ENCODE measurements at places on chromosomes 13 and 19.

- no peak for DNase-seq
Observed at GRCh38 chr19:33389421-33390100, 16.1 kb downstream of the CEBPG start.

DNA sequence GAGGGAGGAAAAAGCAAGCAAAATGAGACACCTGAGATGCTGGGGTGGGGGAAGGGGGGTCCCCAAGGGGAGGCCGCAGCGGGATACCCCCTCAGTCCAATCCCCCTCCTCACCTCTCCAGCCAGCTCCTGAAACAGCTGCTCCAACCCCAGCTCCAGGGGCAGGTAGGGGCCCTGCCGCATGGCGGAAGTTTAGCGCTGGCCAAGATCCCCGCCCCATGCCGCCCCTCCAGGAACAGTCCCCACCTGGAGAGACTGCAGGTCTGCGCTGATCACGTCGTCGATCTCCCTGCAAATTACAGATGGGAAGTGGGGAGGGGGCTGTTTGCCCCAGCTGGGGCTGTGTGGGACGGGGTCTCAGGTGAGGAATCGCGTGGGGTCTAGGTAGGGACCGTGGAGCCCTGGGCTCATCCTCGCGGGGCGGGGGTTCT, 9.0 kb downstream of the CAPN12 start:
- DNase-seq = no peak

GRCh38 chr13:45473627-45474026, 8.9 kb downstream of the COG3 start:
- peak; percentile 18 for DNase-seq

DNA sequence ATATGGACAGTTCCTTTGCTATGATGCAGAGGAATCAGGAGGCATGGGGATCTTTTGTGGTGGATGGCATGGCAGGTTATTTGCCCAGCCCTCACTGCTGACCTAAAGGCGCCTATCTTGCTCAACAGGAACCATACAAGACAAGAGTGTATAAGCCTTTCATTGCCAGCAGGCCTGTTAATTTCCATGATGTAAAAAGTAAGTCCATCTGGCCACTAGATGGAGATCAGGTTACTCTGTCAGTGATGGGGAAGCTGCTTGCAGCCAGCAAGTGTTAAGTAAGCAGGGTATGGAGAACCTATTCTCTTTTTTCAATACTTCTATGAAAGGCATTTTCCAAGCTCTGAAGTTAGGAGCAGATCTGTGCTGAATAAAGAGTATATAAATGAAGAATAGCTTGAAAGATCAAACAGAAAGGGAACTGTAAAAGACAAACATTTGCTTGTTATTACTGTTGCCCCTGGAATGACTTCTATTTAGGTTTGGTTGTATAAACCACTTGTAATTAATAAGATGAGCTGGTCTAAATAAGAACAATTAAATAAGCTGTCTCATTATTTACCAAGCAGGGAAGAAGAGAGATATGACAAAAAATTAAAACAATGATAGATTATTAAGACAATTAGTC, 210.9 kb downstream of the RGCC start:
- DNase-seq = peak; percentile 19

- no peak for DNase-seq
Observed at GRCh38 chr13:26495750-26496149, 61.7 kb upstream of the WASF3 start.

GRCh38 chr13:75660694-75661093, 24.6 kb downstream of the LMO7 start:
- DNase-seq = no peak

DNA sequence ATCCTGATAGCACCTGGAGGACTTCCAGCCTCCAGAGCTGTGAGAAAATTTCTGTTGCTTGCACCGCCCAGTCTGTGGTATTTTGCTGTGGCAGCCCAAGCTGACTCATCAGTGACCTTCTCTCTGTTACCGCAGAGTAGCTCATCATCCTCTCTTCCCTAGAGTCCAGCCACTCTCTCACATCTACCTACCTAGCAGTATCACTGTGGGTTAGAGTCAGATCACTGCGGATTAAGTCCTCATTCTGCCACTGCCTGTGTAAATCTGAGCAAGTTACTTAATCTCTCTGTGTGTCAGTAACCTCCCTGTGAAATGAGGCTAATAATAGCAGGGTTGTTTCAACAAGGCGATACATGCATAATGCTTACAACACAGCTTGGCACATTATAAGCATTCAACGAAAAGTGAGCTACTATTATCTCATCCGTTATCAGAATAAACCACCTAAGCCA, 40.3 kb upstream of the USPL1 start:
- DNase-seq = peak; percentile 41

GRCh38 chr19:40220674-40221073, 2.5 kb upstream of the TTC9B start:
- no peak for DNase-seq

DNA sequence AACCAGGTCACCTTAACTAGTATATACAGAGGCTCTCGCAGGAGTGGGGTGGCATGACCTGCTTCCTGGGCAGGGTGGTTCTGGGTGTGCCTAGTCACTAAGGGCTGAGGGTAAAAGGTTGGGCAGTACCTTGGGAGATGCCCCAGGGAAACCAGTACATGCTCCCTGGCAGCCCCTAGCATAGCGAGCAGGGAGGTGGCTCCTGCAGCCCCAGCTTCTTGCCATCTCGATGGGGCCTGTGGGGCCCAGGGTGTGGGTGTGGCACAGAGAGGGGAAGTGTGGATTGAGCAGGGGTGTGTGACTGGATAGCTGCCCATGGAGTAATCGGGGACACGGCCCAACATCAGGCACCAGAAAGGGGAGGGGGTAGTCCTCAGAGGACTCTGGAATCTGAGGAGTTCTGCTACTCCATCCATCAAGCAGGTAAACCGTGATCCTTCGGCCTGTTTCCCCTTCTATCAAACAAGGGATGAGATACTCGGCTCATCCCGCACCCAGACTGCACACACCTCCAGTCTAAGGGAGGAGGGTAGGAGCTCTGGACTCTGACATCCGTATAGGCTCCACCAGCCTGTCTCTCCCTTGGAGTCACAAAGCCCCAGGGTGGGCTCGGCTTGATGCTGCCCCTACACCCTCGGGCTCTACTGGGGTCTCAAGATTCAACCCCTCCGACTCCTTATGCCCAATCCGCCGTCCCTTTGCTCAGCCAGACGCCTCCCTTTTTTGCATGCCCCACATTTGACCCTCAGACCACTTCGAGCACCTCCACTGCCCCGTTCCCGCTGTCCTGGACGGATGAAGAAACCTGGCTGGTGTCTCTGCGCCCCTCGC, 1.1 kb downstream of the ZBTB45 start:
- DNase-seq = no peak

- no peak for DNase-seq
Observed at GRCh38 chr13:74201530-74201929, 67.3 kb upstream of the KLF12 start.

GRCh38 chr13:72295153-72295552, 428.1 kb upstream of the DACH1 start:
- DNase-seq = no peak

GRCh38 chr19:15935167-15935702, 906 bp upstream of the CYP4F11 start:
- DNase-seq = no peak

DNA sequence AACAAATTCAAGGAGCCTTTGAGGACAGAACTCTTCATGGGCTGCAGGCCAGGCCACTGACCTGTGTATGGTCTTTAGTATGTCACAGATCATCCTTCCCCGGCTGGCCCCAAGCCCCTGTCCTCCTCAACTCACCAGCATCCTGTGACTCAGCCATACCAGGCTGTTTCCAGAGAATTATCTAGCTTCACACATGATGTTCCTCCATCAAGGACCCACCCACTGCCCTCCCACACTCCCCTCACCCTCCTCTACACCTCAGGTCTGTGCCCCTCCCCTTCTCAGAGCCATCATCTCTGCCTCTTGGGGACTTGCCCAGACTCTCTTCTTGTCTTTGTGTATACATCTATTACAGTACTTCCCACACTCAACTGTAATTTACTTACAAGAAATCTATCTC, 14.7 kb downstream of the DCT start:
- DNase-seq = peak; percentile 30

- DNase-seq = no peak
Observed at GRCh38 chr19:55096061-55096701, 20.5 kb downstream of the EPS8L1 start.

DNA sequence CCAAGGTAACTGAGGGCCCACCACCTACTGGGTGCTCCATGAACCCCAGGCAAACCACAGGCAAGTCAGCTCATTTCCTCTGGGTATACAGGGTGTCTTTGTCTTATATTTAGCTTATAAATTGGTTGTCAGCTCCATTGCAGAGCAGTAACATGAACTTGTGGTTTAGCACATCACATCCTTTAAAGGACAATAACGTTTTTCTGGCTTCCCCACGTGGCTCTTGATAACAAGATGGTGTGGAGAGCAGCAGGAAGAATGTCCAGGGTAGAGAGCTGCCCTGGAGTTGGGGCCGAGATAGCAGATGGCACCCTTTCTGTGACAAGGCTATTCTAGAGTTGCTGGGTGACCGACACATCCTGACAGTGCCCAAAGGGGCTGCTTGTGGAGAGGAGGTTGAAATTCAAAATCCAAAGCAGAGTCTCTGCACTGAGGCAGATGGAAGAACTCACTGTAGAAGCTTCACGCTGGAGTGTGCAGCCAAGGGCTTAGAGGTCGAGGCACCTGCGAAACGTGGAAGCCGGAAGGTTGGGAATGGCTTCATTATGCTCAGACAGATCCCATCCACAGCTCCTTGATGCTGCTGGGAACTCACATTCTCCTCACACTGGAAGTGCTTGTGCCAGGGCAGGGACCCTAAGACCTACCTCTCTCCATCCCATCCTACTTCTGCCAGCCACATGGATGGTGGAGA, 133.0 kb upstream of the FRY start:
- no peak for DNase-seq

DNA sequence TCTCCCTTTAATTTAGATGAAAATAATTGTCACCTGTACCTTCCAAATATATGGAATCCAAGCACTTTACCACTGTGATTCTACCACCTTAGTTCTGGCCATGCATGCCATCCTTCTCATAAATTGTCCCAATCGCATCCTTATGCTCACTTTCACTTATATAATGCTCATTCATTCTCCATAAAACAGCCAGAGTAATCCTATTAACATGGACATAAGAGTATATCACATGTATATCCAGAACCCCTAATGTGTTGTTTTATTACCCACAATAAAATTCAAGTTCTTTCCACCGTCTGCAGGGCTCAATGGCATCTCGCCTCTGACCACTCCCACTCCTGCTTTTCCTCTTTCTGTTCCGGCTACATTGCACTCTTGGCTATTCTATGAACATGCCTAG, 597.5 kb upstream of the MIR17HG start:
- DNase-seq = no peak

DNA sequence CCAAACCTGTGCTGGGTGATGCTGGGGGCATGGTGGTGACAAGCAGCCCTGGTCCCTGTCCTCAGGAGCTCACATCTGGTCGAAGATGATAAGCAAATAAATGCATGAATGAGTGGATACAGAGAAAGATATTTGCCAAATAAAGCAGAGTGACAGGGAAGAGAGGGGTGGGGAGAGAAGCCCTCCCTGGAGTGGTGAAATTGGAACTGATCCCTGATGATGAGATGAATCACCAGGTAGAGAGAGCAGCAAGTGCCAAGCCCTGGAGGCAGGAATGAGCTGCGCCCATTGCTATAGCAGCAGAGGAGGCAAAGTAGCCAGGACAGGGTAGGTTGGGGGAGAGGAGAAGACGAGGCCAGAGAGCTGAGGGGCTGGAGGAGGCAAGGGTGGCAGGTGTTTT, 13.7 kb downstream of the FXYD5 start:
- DNase-seq = no peak

GRCh38 chr13:66577358-66577757, 652.8 kb downstream of the PCDH9 start:
- DNase-seq = no peak

DNA sequence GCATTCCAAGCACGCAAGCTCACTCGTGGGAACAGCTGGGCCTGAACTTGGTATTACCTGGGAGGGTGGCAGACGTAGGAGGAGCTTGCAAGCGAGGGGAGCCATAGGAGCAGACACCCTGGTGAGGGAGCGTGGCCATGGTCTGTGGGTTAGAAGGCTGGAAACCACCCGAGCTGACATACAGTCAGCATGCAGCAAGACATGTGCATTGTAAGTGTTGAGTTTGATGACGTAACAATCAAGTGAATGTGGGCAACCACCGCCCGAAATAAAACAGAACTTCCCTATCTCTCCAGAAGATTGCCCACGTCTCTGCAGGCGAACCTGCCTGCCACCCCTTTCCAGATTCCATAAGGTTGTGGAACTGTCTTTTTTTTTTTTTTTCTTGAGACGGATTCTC, 26.8 kb downstream of the UBXN6 start:
- no peak for DNase-seq

- DNase-seq = no peak
Observed at GRCh38 chr19:7643031-7643415, 6.1 kb downstream of the STXBP2 start.

GRCh38 chr13:42398533-42398932, 126.6 kb downstream of the AKAP11 start:
- DNase-seq = no peak

DNA sequence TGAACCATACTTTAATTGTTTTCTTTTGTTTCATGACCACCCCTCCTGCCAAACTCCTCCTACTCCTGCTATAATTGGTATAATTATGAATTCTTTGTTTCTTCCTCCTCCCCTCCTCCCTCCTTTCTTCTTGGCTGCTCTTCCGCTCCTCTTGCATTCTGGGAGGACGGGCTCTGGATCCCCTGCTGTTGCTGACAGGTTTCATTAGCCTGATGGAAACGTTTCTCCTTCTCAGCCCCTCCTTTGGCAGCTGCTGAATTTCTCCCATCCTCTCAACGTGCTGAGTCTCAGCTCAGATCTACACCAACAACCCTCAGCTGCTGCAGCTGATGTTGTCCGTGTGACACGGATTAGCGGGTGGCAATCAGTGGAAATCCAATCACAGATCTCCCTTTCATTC, 97.1 kb upstream of the UBAC2 start:
- no peak for DNase-seq

DNA sequence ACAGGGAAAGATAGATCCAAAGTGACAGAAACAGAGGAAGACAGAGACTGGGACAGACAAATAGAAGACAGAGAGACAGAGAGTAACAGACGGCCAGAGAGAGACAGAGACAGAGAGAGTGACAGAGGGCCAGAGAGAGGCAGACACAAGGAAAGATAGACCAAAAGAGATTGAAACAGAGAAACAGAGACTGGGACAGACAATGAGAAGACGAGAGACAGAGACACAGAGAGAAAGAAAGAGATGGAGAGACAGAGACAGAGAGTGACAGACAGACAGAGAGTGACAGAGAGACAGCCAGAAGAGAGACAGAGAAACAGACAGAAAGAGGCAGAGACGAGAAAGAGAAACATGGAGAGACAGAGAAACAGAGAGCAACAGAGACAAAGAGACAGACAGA, 127.3 kb downstream of the UQCRFS1 start:
- no peak for DNase-seq

All from stimulated activated CD4-positive, alpha-beta T cell treated with anti-CD3 and anti-CD28 coated beads, Interleukin-4, amount 100 ng/mL, for 24 hours (primary cell).